ENCODE measurements at places on chromosomes 7 and 10.
A peak's percentile ranks its signal among the peaks of the same experiment; 100 is the strongest.

- no peak for DNase-seq
Observed at GRCh38 chr10:63388421-63389031, 77.3 kb downstream of the JMJD1C start.

DNA sequence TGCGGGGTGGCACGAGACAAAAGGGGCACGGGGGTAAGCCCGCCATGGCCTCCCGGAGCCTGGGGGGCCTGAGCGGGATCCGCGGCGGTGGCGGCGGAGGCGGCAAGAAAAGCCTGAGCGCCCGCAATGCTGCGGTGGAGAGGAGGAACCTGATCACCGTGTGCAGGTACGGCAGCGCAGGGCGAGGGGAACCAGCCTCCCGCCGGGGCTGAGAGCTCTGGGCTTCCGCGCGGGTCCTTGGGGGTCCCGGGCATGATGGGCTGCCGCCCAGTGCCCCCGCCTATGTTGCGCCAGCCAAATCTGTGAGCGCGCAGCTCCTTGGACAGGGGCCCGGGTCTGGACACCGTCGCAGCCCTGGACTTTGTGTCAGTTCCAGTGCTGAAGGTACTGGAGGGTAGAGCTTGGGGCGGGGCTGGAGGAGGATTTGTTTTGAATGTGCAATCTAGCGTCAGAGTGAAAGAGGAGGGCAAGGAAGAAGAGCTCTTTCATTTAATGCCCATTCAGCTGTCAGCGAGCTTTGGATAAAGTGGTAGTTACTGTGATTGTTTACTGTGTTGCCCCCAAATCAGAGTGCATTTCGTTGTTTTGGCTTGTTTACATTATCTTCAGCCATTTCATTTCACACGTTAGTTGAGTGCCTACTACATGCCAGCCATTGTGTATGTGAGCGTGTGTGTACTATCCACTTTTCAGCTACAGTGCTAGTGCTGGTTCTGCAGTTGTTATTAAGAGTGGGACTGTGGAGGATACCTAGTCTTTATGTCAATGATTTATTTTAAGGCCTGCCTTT, 777 bp downstream of the RUNDC3B start:
- peak; percentile 3 for DNase-seq

DNA sequence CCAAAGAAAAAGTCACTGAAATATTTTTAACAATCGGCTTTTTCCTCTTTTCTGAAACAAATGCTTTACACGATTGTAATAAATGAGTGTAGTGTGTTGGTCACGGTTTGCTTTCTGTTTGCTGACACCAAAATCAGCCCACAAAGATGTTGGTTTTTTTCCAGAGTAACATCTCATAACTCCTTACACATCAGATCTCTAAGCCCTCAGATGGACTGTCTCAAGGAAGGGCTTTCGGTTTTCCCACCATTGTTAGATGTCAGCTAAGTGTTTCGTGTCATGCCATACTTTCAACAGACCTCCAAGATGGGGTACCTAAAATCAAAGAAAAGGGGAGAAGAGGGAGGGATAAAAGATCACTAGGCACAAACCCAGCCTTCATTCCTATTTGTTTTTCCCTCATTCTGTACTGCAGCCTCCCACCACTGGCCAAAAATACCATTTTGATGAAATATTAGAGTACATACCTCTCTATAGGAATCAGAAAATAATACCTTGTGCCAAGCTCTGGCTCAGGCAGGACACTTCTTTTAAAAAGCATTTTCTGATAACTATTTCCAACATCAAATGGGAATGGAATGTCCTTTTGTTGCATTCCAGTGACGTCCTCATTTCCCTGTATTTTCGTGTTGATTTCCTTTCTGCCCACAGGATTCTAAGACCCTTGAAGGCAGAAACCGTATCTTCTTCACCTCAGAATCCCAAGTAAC, 159.1 kb downstream of the DGKI start:
- DNase-seq: no peak

GRCh38 chr7:4065190-4065589, 616.9 kb upstream of the FOXK1 start:
- DNase-seq: no peak

DNA sequence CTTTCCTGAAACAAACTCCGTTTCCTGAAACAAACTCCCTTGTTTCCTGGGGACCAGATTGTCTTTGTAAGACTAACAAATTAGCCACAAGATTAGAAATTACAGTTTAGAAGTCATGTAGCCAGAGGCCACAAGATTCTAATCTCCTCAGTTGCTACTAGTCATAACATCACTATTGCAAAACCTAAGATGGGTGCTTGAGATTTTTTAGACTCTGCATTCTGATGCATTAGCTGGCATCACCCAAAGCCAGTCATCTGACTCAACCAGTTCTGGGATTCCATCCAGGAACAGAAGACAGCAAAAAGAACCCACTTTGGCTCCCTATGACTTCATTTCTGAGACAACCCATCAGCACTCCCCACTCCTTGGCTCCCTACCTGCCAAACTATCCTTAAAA, 367.9 kb upstream of the MBL2 start:
- no peak for DNase-seq

DNA sequence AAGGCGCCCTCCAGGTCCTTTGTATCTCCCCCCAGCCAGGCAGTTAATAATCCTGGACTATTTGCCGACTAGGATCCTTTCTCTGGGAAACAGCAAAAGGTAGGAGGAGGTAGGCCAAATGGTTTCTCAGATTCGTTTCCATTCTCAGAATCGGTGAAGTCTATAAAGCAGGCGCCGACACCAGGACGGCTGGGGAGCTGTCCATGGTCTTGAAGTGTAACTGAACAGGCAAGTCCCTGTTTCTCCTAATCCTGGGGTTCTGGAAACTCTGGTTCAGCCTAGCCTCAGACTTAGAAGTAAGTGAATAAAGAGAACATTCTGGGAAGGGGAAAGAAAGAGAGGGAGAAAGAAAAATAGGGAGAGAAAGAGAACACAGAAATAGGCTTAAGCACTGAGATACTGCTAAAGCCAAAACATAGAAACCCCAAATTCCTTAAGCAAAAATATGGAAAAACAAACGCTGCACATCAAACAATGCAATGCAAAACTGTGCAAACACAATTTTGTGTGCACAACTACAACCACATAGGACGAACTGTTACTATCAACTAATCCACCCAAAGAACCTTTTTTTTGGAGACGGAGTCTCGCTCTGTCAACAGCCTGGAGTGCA, 11.1 kb upstream of the INA start:
- DNase-seq: no peak

- no peak for DNase-seq
Observed at GRCh38 chr10:482051-482501, 207.4 kb downstream of the DIP2C start.

GRCh38 chr7:96212474-96212873, 109.4 kb downstream of the SLC25A13 start:
- no peak for DNase-seq

GRCh38 chr10:76119515-76119914, 688.1 kb downstream of the LRMDA start:
- no peak for DNase-seq

- no peak for DNase-seq
Observed at GRCh38 chr10:124523901-124524300, 62.3 kb downstream of the LHPP start.

- DNase-seq: no peak
Observed at GRCh38 chr10:11270858-11271179, 253.1 kb downstream of the CELF2 start.

DNA sequence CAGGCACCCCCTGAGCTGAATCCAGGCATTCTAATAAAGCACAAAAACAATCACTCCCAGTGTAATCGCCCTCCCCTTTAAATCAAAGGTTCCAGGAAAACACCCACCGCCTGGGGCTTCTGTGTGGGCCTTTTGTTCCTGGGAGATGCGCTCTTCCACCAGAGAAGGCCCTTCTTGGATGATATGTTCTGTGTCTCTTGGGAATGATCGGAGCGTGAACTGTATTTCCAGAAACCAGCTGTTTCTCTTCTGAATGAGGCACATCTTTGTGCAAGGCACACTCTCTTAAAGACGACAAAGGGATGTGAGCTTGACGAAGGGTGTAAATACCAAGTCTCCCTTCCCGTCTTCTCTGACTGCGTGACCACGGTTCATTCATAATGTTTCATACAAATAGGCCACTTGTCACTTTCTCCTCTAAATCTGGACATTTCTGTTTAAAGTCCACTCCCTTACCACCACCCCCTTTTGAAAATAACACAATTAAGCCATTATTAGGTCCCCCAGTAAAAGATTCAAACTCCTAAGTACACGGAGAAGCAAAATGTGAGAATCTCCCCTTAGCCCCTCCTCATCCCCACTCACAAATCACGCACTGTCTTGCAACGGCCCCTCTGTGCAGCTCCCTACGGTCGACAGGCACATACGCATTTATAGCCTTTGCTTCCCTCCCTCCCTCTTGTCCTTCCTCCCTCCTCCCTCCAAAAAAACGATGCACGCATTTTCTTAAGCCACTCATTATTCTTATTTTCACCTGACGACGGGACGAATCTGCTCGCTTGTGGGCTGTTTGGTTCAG, 45.6 kb upstream of the ENO4 start:
- DNase-seq: no peak

- no peak for DNase-seq
Observed at GRCh38 chr7:17854261-17855047, 85.8 kb downstream of the SNX13 start.

DNA sequence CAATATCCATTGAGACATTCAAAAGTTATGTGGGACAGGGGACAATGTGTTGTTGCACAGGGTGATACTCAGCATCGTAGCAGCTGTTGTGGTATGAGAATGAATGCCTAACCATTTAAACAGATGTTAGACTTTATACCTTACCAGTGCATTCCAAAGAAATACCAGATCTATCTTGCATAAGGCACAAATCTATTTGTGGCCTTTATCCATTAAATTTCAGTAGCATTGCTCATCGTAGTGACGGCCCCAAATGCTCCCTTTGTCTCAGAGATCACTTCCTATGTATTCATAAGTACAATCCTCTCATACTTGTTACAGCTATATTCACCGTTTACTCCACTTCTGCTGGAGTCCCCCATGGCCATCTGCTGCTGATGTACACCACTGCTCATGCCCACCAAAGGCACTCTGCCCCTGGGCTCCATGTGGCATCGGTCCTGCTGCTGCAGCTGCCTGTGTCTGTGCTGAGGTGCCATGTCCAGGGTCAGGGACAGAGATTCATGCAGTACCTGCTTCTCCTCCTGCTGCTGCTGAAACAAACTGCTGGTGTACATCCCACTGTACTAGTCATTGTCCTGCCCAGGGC, 96.3 kb downstream of the CPED1 start:
- no peak for DNase-seq

GRCh38 chr7:158422887-158423560, 164.6 kb downstream of the PTPRN2 start:
- DNase-seq: no peak

DNA sequence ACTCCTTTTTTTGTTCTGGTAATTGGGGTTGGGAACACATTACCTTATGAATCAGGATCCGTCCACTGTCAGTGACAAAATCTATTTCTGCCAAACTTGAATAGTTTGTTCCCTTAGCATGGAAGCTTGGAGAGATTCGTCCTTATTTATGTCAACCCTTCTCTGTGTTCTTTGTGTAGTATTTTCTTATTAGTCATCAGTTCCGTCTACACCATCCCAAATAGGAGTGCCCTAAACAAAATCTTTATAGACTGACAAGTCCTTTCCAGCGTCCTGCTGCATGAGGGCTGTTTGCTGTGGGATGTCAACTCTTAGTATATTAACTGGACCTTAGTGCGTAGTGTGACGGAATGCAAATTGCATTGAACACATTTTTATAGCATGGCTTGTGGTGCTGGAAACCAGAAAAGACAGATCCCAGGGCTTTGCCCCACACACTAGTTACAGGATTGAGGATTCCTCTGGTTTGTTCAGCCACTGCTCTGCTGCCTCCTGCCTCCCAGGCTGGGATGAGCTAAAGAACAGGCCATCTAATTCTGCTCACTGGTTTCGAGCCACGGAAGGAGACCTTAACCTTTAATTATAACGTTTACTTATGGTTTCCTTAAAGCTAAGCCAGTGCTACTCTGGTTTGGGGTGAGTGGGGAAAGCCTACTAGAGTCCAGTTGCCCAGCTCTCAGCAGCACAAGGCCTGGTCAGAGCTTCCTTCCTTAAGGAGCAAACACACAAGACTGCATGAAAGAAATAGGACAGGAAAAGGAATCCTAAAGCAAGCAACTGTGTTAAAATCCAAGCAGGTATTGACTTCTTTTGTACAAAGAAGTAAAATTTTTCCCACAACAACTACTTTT, 194.4 kb downstream of the CCSER2 start:
- no peak for DNase-seq

GRCh38 chr10:28432210-28432676, 100.7 kb upstream of the WAC start:
- DNase-seq: no peak

GRCh38 chr10:124966008-124966407, 24.1 kb downstream of the ZRANB1 start:
- no peak for DNase-seq

DNA sequence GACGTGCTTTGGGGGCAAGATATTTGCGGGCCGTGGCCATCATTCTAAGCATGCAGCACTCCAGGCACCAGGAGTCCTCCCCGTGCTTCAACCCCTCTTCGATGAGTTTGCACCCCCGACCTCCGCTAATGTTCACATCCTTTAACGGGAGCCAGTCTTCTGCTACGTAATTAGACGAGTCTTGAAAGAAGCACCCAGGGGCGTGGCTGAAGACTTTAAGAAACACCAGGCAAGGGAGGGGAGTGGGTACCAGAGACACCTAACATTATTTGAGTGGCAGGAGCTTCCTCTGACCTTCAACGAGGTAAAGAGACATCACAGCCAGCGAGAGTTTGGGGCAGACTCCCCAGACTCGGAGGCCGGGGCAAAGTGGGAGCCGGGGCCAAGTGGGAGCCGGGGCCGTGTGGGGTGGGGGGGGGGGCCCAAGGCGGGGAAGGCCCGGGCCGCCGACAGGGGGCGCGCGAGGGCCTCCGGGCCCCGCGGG, 31.1 kb upstream of the TOMM7 start:
- peak; percentile 39 for DNase-seq

- no peak for DNase-seq
Observed at GRCh38 chr10:88184543-88185297, 321.3 kb downstream of the PTEN start.

DNA sequence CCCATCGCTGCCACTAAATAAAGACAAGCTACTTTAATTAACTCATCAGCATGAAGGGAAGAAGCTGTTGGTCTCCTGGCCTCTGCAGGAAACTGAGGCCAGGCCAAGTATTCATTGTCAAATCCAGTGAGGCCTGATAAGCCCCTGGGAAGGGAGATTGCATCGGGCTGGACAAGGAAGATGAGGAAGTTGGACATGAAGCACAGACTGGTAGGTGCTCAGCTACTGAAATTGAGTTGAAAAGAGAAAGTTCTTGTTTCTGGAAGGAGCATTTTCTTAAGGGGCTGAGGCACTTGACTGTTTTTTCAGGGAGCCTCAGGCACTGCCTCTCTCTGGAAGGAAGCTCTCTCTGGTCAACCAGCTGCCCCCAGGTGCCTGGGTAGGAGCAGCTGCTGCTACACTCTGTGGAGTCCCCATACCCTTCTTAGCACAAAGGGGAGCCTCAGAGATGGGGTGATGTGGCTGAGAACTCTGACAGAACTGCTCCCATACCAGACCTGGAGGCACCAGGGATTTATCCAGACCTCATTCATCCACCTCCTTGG, 90.3 kb upstream of the IKZF1 start:
- no peak for DNase-seq

All from activated CD4-positive, CD25-positive, alpha-beta regulatory T cell (primary cell).